Karpas-422 (cell line): ENCODE measurements at places on chromosomes 3 and 15.
A peak's percentile ranks its signal among the peaks of the same experiment; 100 is the strongest.

GRCh38 chr3:127938800-127939199 is 23.8 kb downstream of the KBTBD12 start:
- DNase-seq: no peak

DNA sequence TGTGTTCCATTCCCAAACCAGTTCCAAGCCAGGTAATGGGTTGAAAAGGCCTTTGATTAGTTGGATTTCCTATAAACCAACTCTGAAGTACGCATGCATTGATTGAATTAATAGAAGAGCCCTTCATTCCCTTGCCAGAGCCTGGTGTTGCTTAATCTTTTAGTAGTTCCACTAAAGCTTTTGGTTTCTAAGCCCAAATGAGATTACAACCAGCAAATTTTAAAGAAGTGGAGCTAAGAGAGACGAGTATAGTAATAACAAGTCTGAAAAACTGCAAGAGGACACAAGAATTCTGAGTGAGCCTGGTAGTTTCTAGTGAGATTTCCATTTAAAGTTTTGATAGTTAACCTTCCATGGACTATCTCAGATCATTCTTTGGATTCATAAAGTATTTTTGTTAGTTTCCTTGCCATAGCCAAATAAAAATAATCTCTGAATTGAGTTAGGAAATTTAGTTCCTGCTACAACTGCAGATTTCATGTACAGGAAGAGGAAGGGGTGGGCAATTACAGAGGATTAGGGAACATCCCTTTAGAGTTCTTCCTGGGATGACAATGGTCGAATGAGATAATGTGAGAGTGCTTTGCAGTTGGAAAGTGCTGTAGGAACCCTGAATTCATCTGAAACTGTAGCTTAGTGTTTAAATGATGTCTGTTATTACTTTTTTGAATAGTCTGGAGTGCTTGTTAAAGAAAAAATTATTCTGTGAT is 136.8 kb downstream of the FNDC3B start:
- no peak for DNase-seq

DNA sequence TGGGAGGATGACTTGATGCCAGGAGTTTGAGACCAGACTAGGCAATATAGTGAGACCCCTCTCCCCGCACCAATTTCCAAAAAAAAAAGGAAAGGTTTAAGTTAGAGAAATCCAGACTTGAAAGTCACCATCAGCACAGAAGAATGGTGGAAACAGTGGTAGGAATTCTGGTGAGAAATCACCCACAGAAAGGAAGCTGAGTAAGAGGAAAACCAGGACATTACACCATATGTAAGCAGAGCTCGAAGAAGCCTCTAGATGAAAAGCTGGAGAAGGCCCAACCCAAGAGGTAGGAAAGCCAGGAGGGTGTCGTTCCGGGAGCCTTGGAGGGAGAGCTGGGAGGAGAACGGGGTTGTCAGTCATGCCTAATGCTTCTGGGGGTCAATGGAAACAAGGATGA is 40.5 kb downstream of the RASGRP1 start:
- no peak for DNase-seq

DNA sequence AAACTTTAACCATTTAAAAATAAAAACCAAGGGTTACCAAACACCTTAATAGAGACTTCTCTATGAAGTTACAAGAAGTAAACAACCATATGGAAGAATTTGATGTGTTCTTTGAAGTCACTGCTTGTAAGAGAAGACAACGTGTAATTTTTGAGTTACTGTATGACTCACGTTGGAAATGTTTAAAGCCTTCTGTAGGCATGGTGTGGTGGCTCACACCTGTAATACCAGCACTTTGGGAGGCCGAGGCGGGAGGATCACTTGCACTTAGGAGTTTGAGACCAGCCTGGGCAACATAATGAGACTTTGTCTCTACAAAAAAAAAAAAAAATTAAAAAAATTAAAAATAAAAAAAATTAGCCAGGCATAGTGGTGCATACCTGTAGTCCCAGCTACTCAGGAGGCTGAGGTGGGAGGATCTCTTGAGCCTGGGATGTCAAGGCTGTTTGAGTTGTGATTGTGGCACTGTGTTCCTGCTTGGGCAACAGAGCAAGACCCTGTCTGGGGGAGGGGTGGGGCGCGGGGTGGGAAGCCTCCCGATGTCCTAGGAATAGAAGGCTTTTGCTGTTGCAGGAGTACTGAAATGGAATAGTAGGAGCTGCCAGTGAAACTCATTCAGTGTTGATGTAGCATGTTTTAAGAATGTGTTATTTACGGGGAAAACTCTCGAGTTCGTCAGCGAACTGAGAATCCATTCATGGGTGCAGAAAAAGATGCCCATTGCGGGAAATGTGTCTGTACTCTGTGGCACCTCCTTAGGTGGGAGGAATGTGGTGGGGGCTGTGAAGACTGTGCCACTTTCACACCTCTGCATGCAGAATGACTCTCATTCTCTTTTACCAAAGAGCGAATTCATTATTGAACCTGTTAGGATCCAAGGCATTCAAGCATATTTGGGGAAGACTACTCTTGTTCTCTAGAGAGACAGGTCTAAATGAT is 134.2 kb downstream of the FNDC3B start:
- no peak for DNase-seq

DNA sequence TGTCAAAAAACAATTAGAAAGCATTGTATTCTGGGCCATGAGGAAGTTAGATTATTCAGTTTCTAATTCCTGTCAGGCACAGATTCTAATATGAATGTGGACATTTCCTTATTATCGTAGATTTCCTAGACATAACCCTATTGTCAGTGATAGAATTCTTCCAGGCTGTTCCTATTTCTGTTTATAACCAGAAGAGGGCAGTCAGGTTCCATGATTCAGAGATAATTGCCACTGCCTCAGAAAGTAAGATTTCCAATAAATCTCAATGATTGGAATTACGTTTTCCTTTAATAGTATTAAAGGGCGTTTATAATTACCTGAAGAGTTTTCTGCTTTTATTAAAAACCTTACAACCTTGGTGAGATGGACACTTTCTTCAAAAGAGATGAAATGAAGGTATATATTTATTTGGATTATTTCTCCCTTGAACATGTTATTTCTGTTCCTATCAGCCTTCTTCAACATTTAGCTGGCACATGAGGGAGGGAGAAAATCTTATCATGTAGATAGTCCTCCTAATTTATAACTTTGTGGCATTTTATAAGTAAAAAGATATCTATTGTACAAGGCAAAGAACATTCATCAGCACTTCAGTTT is 439.2 kb downstream of the MCTP2 start:
- peak; percentile 66 for DNase-seq

DNA sequence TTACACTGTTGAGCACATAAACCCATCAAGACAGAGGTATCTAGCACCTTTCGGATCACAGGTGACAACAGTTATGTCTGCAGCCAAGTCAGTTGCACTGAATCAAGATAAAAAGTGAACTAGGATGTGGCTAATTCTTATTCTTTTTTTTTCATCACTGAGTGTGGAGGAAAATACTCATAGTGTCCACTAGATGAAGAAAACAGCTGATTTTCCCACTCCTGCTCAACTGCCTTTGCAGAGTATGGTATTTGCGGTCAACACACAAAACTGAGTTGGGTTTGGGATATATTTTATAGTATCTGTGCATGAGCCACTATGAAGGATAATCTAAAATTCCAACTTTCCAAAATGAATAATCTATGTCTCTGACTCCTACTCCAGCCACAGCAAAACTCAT is 32.5 kb downstream of the IL17RD start:
- DNase-seq: no peak

DNA sequence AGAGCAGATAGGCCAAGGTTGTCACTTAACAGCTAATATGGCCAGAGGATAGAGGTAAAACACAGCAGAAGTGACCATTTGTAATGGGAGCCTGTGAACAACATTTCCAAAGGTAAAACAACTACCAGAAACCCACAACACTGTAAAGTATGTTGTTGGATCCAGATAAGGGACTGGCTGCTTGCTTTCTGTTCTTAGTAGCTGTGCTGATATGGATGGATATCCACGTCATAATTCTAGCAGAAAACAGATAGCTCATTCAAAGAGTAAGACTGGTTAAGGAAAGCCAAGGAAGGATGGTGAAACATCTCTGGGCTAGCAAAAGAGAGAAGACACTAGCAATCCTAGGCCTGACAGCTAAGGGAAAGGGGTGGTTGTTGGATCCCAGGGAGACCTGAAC is 36.9 kb upstream of the SPRED1 start:
- DNase-seq: peak; percentile 26

GRCh38 chr15:62138124-62138523 is 27.0 kb downstream of the C2CD4B start:
- no peak for DNase-seq

DNA sequence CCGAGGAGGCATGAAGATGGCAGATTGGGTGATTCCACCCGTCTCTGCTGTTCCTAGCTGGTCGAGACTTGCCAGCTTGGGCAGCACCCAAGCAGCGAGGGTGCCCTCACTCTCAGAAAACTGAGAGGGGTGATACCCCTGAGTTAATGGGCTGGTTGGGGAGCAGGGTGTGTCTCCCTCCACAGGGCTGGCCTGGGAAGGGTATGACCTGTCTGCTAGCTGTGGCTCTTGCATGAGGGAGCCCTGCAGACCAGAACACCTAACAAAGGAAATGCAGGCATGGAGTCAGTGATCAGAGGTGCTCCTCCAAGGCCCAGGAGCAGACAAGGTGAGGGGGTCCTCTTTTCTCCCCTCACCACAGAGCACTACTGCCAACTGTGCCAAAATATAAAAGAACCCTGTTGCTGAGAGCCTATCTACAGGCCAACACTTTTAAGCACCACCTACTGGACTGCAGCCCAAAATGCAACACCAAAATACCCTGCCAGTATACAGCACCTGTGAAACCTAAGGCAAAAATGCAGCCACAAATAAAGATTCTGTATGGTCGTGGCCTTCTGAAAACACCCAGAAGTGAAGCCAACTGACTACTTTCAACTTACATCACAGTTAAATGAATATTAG is 35.8 kb upstream of the PPM1L start:
- DNase-seq: peak; percentile 43

- DNase-seq: no peak
Observed at GRCh38 chr3:118637846-118638245, 396.8 kb downstream of the IGSF11 start.

DNA sequence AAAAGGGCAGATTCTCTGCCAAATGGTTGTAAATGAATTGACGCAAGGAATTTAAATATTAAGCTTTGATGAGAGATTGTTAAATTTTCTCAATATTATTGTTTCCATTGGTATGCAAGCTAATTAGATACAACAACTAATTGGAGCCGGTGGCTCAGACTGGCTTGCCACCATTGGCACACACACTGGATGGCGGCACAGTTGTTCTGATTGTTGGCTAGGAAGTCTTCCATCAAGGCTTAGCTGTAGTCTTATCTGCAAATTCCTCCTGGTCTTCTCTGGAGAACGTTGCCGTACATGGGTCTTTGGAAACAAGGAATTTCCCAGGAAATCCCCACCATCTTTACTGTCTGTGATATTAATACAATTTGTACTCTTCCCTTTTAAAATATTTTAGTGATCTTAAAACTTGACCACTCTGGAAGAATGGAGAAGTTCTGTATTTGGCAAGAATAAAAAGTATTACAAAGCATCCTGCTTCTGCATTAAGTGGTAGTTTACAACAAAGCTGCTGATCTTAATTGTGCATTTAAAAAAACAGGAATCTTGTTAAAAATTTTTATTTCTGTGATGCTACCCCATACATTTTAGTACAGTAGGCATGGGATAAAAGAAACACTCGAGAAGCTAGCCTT is 126.5 kb downstream of the UBE2E2 start:
- DNase-seq: no peak

GRCh38 chr15:89984421-89985010 is 16.6 kb upstream of the ZNF710 start:
- no peak for DNase-seq

GRCh38 chr3:16929311-16929710 is 44.6 kb downstream of the PLCL2 start:
- no peak for DNase-seq

GRCh38 chr3:42608581-42608980 is 8.1 kb downstream of the NKTR start:
- no peak for DNase-seq

DNA sequence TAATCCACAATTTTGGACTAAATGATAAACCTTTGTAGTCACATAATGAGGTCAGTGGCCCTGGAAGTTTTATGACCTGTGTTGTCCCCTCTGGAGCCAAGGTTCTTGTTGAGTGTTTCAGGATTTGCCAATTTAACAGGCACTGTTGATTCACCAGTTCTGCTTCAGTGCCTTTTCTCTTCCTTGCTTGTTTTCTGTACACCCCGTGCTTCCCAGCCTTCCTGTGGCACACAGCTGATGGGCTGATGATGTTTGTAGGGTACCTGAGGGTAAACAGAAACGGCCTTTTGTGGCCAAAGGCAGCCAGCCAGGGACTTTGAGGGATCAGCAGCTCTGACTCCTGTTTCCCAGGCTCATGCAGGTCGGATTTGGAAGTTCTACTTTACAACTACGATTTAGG is 13.3 kb downstream of the GYG1 start:
- no peak for DNase-seq

DNA sequence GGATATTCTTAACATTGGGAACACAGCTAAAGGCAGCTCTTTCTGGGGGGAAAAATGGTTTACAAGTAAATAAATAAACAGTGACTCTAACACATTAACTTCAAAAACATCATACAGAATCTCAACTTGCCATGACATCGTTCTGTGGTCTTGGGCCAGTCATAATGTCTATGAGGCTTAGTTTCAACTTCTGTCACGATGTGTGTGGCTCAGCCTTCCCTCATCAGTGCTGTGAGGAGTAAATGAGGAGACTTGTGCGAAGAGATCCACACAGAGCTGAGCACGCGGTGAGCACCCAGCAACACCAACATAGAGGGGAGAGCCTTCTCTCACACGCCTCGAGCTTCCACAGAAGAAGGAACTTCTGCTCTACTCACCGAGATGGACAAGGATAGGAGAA is 49.0 kb downstream of the DZIP1L start:
- DNase-seq: no peak

- DNase-seq: no peak
Observed at GRCh38 chr15:43249699-43250203, 17.0 kb downstream of the TGM5 start.

- DNase-seq: no peak
Observed at GRCh38 chr3:107493134-107493533, 29.6 kb upstream of the BBX start.

GRCh38 chr3:30475038-30475808 is 131.2 kb upstream of the TGFBR2 start:
- DNase-seq: no peak

DNA sequence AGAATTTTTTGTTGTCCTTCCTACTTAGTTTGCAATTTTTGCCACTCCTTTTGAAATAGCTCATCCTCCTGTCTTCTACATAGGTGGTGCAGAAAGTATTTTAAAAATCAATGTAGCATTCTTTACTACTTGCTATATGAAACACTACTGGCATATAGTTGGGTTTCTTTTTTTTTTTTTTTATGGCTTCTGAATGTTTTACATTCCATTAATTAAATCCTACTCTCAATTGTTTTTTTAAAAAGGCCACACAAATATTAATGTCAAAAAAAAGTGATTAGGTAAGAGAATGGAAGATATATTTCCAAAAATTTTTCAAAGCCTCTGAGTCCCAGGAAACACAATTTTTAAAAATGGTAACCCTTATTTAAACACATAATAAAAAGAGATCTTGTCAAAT is 262.6 kb downstream of the MAGI1 start:
- DNase-seq: no peak
